Testis (tissue), 5 donors: ENCODE measurements at places on chromosomes 4 and X. TPM values are rescaled to one million over a fixed set of nuclear protein-coding genes. Genes with fewer than 3 reads are reported as not detected.

PRR32 gene
- not detected for total RNA-seq

PNMA3 gene
- total RNA-seq, result 35.0 TPM

CSAG2 gene
- total RNA-seq, result not detected

TRIM60 gene
- total RNA-seq, result 0.79 TPM

BTC gene
- 0.87 TPM for total RNA-seq

BEX1 gene
- 344 TPM for total RNA-seq

VSIG1 gene
- total RNA-seq, result 333 TPM

TEX13B gene
- total RNA-seq, result 0.81 TPM

GPR82 gene
- 0.31 TPM for total RNA-seq

DNA sequence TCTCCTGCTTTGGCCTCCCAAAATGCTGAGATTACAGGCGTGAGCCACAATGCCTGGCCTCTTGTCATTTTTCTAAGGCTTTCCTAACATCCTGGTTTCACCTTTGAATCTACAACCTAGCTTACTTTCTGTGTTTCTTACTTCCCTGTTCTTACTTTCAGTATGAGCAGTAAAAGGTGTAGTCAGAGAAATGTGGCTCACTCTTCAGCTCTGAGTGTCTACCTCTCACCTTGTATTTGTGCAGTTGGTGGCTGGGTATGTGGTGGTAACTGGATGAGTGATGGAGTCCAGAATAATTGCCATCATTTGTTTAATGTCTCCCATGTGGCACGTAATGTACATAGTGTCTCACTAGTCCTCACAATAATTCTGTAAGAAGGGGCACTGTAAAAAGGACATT, 19.1 kb upstream of the CXCL11 start:
- no peaks in the 10 kb centered on the region for H3K36me3 ChIP-seq
- DNase-seq, result no peak
- no peaks in the 10 kb centered on the region for H3K4me1 ChIP-seq
- no peaks in the 10 kb centered on the region for H3K27me3 ChIP-seq

GRCh38 chrX:80022363-80023031, 7.9 kb downstream of the TBX22 start:
- H3K27me3 ChIP-seq, result no peaks in the 10 kb centered on the region
- DNase-seq, result no peak
- no peaks in the 10 kb centered on the region for H3K36me3 ChIP-seq
- no peak overlapping the region for H3K4me3 ChIP-seq
- H3K4me1 ChIP-seq, result no peaks in the 10 kb centered on the region

DNA sequence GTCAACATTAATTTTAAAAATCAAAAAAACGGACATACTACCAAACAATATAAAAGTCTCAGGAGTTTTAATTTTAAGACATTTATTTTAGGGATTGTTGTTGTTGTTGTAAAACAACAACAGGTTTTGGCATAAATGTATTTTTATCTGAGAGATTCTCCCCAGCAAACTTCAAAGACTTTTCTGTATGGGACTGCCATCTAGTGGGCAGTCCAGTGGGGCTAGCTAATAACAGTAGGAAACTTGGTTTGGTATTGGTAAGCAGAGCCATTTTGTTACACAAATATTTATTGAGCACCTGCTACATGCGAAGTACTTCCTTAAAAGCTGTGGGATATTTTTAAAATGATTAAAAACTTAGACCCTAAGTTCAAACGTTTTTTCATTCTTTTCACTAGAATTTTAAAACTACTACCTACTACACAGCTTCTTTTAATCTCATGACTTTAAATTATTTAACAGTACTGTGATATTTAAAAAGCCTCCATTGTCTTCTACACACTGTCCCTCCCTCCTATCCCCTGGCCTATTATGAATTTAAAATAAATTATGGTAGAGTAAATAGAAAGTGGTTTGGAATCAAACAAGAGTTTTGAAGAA, 1028.4 kb upstream of the INTU start:
- H3K27ac ChIP-seq, result no peak overlapping the region
- H3K4me1 ChIP-seq, result no peaks in the 10 kb centered on the region
- no peak overlapping the region for H3K4me3 ChIP-seq
- peak; percentile 61 for DNase-seq
- no peaks in the 10 kb centered on the region for H3K27me3 ChIP-seq

DNA sequence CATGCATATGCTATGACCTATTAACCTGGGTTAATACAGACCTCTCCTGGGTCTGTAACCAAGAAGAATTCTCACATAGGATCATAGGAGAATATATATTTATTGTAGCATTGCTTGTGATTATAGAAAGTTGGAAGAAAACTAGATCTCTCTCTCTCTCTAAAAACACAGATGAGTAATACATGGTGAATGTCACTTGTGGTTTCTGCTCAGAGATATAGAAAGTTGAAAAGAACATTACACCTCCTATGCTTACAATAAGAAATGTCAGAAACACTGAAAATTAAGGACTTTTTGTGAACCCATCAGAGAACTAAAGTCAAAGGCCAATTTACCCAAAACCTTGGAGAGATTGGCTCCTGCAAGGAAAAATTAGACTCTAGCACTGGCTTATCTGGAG, 1389.5 kb downstream of the FAM133A start:
- H3K36me3 ChIP-seq, result no peaks in the 10 kb centered on the region
- DNase-seq, result no peak
- no peaks in the 10 kb centered on the region for H3K4me1 ChIP-seq
- H3K4me3 ChIP-seq, result no peak overlapping the region
- H3K27ac ChIP-seq, result no peak overlapping the region

DNA sequence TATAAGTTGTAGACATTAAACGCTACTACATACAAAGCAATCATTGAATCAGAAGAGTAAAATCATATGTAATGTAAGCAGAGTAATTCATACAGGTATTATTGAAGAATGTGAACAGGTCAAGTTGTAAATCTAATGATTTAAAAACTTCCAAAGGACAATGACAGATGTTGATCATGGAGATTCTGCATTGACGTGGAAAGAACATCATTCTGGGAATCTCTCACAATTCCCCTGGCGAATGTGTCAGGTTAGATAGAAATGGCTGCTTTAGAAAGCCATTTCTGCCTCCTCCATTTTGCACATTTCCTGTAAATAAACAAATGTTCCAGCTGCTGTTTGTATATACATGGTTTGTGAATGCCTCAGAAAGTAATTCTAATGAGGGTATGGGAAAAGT, 719.4 kb downstream of the ADGRL3 start:
- H3K36me3 ChIP-seq, result no peaks in the 10 kb centered on the region
- H3K27me3 ChIP-seq, result no peaks in the 10 kb centered on the region
- no peak for DNase-seq
- no peak overlapping the region for H3K4me3 ChIP-seq
- no peak overlapping the region for H3K27ac ChIP-seq

DNA sequence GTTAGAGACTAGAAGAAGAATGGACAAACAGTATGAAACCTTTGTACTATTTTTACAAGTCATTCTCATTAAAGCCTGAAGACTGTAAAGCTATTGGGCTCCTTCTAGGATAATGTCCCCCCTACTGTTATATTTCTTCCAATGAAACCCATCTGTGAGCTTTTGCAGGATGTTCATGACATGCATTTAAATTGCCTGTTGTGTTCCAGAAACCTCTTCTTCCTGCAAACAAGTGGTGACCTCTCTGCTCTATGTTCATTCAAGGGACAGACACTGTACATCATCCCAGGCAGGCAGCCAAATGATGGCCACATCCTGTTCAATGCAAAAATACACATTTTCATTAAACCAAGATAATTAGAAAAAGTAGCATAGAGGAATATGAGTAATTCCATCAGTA, 128.0 kb downstream of the C4orf33 start:
- H3K27me3 ChIP-seq, result no peaks in the 10 kb centered on the region
- no peak overlapping the region for H3K27ac ChIP-seq
- H3K4me3 ChIP-seq, result no peak overlapping the region
- DNase-seq, result peak; percentile 22
- H3K36me3 ChIP-seq, result no peaks in the 10 kb centered on the region
- H3K4me1 ChIP-seq, result no peaks in the 10 kb centered on the region

DNA sequence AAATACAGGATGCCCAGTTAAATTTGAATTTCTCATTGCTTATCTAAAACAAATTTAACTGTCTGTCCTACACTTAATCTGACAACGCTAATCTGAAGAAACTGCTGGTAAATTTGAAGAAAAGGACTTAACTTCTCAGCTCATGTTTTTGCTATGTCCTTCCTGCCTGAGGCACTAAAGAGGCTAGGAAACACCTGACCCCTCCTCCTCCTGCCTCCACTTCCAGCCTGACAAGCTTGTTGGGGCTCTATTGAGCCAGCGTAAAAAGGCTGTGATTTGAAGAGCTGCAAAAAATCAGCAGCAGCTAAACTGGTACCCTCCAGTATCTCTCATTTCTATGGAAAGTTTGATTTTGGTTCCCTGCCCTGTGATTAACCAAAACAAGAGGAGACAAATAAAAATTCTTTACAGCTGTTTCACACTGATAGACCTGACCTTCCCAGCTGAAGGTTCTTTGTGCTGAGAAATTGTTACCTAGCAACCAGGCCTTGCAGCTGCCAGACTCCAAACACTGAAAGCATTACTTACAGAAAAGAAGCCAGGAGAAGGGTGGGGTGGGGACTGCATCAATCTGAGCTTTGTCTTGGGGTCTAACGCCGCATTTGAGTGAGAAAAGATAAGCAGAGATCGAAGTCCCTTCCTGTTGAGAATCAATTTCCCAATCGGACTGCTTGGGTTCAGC, 35.0 kb downstream of the DCX start:
- H3K27ac ChIP-seq, result no peak overlapping the region
- no peaks in the 10 kb centered on the region for H3K4me1 ChIP-seq
- no peaks in the 10 kb centered on the region for H3K27me3 ChIP-seq
- no peak overlapping the region for H3K4me3 ChIP-seq
- no peak for DNase-seq

GRCh38 chr4:68498413-68499007, 51.2 kb downstream of the TMPRSS11E start:
- no peak overlapping the region for H3K27ac ChIP-seq
- no peaks in the 10 kb centered on the region for H3K27me3 ChIP-seq
- no peak overlapping the region for H3K4me3 ChIP-seq
- peak; percentile 72 for DNase-seq

DNA sequence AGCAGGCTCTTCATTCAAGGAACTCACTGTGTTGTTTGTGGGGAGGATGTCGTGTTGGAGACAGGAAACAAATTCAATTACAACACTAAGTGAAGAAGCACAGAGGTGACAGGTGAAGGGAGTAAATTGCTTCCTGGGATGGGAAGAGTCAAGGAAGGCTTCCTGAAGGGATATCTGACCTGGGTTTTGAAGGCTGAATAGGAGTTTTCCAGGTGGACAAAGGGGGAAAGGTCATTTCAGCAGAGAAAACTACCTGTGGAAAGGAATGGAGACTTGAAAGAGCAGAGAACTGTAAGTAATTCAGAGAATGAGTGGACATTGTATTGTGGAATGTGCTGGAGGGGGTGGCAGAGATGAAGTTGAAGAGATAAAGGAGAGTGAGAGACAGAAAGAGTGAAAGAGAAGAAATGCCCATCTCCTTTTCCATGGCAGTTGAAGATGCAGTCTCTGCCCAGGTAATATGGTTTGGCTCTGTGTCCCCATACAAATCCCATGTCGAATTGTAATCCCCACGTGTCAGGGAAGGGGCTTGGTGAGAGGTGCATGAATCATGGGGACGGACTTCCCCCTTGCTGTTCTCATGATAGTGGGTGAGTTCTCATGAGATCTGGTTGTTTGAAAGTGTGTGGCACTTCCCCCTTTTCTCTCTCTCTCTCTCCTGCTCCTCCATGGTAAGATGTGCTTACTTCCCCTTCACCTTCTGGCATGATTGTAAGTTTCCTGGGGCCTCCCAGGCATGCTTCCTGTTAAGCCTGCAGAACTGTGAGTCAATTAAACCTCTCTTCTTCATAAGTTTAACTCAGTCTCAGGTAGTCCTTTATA, 205.7 kb upstream of the BCOR start:
- H3K27me3 ChIP-seq, result no peaks in the 10 kb centered on the region
- no peaks in the 10 kb centered on the region for H3K36me3 ChIP-seq
- H3K4me1 ChIP-seq, result no peaks in the 10 kb centered on the region
- no peak overlapping the region for H3K27ac ChIP-seq
- no peak for DNase-seq

GRCh38 chr4:109207061-109207460, 95.4 kb downstream of the COL25A1 start:
- H3K4me3 ChIP-seq, result no peak overlapping the region
- DNase-seq, result no peak
- H3K36me3 ChIP-seq, result no peaks in the 10 kb centered on the region
- H3K27me3 ChIP-seq, result no peaks in the 10 kb centered on the region
- H3K4me1 ChIP-seq, result no peaks in the 10 kb centered on the region

GRCh38 chr4:150150629-150151062, 72.4 kb downstream of the DCLK2 start:
- H3K4me1 ChIP-seq, result no peaks in the 10 kb centered on the region
- H3K27me3 ChIP-seq, result no peaks in the 10 kb centered on the region
- DNase-seq, result no peak
- no peak overlapping the region for H3K27ac ChIP-seq
- H3K4me3 ChIP-seq, result no peak overlapping the region

DNA sequence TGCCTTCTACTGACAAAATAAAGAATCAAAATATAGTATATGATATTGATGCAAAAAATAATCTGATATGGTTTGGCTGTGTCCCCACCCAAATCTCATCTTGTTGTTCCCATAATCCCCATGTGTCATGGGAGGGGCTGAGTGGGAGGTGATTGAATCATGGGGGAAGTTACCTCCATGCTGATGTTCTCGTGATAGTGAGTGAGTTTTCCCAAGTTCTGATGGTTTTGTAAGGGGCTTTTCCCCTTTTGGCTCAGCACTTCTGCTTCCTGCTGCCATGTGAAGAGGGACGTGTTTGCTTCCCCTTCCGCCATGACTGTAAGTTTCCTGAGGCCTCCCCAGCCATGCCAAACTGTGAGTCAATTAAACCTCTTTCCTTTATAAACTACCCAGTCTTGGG, 70.2 kb downstream of the TMEM165 start:
- no peaks in the 10 kb centered on the region for H3K36me3 ChIP-seq
- H3K27me3 ChIP-seq, result no peaks in the 10 kb centered on the region
- no peaks in the 10 kb centered on the region for H3K4me1 ChIP-seq

DNA sequence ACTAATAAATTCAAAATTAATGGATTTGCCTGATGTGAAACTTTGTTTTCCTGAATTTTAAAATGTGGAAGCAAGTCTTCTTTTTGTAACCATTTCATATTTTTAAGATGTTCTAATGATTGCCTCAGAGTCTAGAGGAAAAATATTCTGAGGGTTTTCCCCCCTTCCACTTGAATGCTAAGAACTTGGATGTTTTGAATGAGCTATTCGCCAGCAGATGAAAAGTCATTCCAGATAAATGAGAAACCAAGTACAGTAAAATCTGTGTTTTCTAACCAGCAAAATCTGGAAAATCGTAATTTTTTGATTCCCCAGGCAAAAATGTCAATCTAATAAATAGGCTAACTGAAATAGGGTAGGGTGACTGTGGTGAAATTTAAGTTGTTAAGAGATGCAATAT, 45.6 kb downstream of the SLIT2 start:
- no peaks in the 10 kb centered on the region for H3K36me3 ChIP-seq
- H3K27ac ChIP-seq, result no peak overlapping the region
- H3K4me1 ChIP-seq, result no peaks in the 10 kb centered on the region
- H3K4me3 ChIP-seq, result no peak overlapping the region
- DNase-seq, result no peak

GRCh38 chr4:36142504-36142903, 101.8 kb downstream of the ARAP2 start:
- no peak overlapping the region for H3K4me3 ChIP-seq
- no peaks in the 10 kb centered on the region for H3K36me3 ChIP-seq
- H3K27me3 ChIP-seq, result no peaks in the 10 kb centered on the region
- H3K4me1 ChIP-seq, result no peaks in the 10 kb centered on the region
- DNase-seq, result no peak
